ENCODE measurements at places on chromosomes 7 and 10. TPM values are rescaled to one million over a fixed set of nuclear protein-coding genes. Genes with fewer than 3 reads are reported as not detected.

DNA sequence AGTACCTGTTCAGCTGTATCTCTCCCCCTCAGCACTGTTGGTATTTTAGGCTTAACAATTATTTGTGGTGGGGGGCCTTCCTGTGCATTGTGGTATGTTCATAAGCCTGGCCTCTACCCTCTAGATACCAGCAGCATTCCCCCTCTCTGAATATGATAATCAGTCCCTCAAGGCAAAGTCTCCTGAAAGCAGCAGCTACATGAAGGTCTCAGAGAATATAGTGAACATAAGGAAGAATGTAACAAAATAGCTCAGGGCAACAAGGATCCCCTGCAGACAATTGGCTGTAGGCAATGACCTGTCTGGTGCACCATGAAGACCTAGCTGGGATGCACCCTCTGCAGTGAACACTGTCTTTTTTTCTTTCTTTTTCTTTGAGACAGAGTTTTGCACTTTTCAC, 86.4 kb downstream of the CTBP2 start:
- no peak for DNase-seq

DNA sequence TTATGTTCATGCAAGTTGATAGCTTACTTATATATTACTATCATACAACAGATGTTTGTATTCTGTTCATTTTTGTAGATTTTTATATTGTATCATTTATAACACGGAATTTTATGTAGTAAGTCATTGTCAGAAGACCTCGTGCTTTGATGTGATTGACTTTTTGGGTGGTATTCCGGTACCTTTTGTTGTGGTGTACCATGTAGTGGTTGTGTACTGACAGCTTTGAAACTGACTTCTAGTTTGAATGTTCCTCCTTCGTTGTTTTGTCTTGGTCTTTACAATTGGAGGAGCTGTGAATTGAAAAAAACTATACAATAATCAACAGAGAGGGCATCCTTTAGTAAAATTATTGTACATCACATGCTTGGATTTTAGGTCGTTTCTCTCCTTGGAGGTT, 61.5 kb downstream of the WAC start:
- DNase-seq = no peak

- DNase-seq = no peak
These were observed 90.7 kb downstream of the SRPK2 start for GRCh38 chr7:105297985-105298384.

DNA sequence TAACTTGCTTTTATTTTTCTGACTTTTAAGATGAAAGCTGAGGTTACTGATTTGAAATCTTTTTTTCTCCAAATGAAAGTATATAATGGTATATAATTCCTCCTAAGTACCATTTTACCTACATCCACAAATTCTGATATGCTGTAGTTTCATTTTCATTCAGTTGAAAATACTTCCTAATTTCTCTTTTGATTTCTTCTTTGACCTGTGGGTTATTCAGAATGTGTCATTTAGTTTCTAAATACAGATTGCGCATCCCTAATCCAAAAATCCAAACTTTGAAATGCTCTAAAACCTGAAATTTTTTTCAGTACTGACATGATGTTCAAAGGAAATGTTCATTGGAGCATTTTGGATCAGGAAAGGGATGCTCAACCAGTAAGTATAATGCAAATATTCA, 168.7 kb downstream of the CELF2 start:
- no peak for DNase-seq

- DNase-seq = no peak
These were observed 237.3 kb downstream of the PTPRN2 start for GRCh38 chr7:158350166-158350900.

Gene ASZ1
- total RNA-seq = not detected
